ENCODE measurements at places on chromosomes 6 and 20.

GRCh38 chr6:78598966-78599365 lies 268.4 kb upstream of the IRAK1BP1 start:
- DNase-seq = no peak

DNA sequence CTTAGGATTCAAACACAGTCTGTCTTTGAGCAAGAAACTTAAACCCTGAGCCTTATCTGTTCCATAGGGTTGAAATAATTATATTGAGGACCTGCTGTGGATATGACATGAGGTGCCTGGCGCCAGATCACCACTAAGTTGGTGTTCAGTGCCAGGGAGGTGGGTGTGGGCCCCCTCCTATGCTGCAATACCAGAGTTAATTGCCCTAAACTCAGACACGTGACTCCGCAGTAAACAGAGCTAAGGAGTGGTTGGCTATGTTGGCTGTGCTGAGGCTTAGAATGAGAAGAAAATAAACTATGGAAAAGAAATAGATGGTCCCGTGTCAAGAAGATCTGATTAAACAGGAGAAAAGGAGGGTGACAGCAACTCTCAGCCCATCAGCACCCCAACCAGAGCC lies 419.4 kb upstream of the JARID2 start:
- DNase-seq = no peak

DNA sequence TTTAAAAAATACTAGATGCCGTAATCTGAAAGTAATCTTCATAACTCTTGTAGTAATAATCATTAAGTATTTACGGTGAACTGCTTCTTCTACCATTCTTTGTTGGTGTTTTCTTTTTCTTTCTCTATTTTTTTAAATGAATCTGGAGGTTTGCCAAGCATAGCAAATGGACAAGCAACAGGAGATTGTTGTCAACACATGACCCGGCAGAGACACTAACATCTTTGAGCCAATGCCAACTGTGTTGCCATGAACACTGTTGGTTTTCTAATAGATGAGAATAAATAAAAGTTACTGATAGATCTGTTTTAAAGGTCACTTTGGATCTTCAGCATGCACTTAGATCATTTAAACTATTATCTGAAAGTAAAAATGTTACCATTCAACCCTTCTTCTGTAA lies 523.6 kb upstream of the EYS start:
- no peak for DNase-seq

GRCh38 chr6:156914181-156914580 lies 137.0 kb downstream of the ARID1B start:
- DNase-seq = no peak

- DNase-seq = peak; percentile 29
These were observed 45.9 kb upstream of the RALY start for GRCh38 chr20:33947709-33948295.

GRCh38 chr6:30007132-30007764 lies 53.8 kb upstream of the POLR1H start:
- no peak for DNase-seq

DNA sequence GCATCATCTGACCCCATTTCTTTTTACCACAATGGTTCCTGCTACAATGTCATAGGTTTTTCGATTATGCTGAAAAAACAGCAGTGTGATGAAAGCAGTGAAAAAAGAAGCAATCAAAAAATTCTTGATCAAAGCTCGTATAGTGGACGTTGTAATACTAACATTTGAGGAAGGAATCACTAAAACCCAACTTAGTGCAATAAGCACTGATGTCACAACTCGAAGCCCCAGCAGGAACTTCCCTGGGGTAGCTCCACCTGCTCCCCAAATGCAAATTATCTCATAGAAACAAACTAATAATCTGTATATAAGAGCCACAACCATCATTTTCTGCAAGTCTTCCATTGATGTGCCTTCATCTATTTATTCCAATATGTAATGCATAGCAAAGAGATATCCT lies 285.6 kb upstream of the SGK1 start:
- DNase-seq = no peak

GRCh38 chr6:21414065-21414464 lies 179.5 kb upstream of the SOX4 start:
- DNase-seq = no peak

- no peak for DNase-seq
These were observed 68.6 kb downstream of the GFRAL start for GRCh38 chr6:55395871-55396270.

GRCh38 chr6:64230530-64230929 lies 594.9 kb downstream of the PHF3 start:
- DNase-seq = no peak

DNA sequence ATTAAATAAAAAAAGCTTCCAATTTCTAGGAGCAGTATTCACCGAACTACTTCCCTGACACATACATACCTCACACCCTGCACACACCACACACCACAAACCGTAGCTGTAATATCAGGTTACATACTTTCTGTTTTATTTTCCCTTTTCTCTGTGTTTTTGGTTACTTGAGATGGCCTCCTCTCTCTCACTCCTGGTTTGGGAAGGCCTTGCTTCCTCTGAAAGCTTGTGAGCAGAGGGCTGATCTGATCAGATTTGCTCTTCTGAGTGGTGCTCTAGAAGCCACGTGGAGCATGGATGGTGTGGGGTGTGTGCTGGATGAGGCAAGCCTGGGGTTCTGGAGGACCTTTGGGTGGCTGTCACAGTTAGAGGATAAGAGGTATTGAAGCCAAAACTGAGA lies 20.9 kb downstream of the UTRN start:
- no peak for DNase-seq

GRCh38 chr20:1915725-1916124 lies 20.5 kb downstream of the SIRPA start:
- no peak for DNase-seq

DNA sequence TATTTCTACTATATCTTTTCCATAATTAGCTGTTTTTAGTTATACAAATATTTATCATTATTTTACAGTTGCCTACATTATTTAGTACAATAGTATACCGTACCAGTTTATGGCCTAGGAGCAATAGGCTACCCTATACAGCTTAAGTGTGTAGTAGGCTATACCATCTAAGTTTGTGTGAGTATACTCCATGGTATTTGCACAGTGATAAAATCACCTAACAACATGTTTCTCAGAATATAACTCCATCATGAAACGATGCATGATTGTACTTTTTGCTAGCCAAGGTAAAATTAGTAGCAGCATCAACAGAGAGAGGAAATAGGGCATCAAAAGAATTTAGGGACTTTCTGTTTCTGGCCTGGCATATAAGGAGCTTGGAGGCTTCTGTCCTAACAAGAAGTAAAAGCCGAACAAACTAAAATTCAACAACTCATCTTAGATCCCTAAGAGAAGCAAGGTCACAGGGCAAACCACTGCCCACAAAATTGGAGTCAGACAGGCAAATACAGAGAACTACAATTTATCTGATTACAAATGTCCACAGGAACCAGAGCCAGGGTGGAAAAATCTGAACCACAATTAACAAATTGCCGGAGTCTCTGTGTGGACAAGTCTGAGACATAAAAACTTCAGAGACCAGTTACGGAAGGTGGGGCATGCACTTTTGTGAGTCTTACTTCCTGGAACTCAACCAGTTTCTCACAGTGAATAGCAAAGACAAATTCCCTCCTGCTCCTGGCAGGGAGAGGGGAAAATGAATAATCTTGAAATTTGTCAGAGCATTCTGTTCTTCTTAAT lies 671.4 kb downstream of the RFPL4B start:
- DNase-seq = no peak

DNA sequence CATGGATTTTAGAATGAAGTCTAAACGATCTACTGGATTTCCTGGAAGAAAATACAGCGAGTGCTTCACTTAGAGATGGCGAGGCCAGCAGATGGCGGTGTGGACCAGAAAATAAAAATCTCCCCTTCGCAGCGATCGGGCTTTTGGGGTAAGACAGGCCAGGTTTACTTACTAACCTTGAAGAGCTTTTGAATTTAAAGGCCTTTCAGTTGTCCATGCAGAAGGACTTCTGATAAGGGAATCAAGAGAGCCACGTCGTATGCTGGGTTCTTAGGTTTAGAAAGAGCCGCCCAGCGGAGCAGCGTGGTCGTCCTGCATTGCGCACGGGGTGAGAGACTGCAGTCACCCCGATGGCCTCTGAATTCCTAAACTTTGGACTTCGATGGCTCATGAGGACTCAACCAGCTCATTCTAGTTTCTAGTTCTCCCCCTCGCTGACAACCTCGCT lies 125.2 kb upstream of the RALGAPA2 start:
- DNase-seq = no peak
